ENCODE measurements at places on chromosomes 2 and 18. TPM values are rescaled to one million over a fixed set of nuclear protein-coding genes. Genes with fewer than 3 reads are reported as not detected.
A peak's percentile ranks its signal among the peaks of the same experiment; 100 is the strongest.

DNA sequence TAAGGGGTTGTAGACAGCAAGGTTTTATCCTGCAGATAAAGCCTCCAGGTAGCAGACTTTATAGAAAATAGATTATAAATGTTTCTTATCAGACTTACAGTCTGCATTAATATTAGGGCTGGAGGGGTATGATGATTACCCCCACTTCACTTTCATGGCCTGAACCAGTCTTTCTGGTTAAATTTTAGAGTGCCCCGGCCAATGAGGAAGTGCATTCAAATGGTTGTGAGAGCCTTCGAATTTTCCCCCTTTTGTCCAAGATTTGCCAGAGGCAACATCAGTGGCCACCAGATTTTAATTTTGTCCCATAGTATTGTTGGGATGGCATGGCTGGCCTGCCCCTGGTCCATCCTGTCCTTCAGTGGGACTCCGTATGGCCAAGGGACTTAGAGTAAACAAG lies 31.6 kb downstream of the COMMD1 start:
- no peak for DNase-seq
- H3K27me3 ChIP-seq = no peaks in the 10 kb centered on the region
- no peaks in the 10 kb centered on the region for H3K4me1 ChIP-seq
- no peaks in the 10 kb centered on the region for H3K36me3 ChIP-seq

GRCh38 chr2:96867756-96868554 lies 1.9 kb downstream of the SEMA4C start:
- H3K36me3 ChIP-seq = peaks cover 35% of the 10 kb centered on the region
- peaks cover 61% of the 10 kb centered on the region for H3K4me1 ChIP-seq
- H3K27me3 ChIP-seq = no peaks in the 10 kb centered on the region
- peak overlapping the region; percentile 75 for H3K27ac ChIP-seq

GRCh38 chr2:71889759-71890684 lies 257.6 kb downstream of the CYP26B1 start:
- no peaks in the 10 kb centered on the region for H3K4me1 ChIP-seq
- H3K27ac ChIP-seq = no peak overlapping the region
- H3K27me3 ChIP-seq = no peaks in the 10 kb centered on the region
- no peak for DNase-seq
- H3K4me3 ChIP-seq = no peak overlapping the region

- no peak for DNase-seq
- no peak overlapping the region for H3K27ac ChIP-seq
- no peaks in the 10 kb centered on the region for H3K27me3 ChIP-seq
- no peaks in the 10 kb centered on the region for H3K4me1 ChIP-seq
- no peak overlapping the region for H3K4me3 ChIP-seq
Observed at GRCh38 chr18:46953195-46953594, 35.8 kb downstream of the KATNAL2 start.

GRCh38 chr2:128716299-128716721 lies 397.6 kb upstream of the HS6ST1 start:
- no peak overlapping the region for H3K4me3 ChIP-seq
- no peak overlapping the region for H3K27ac ChIP-seq
- H3K27me3 ChIP-seq = no peaks in the 10 kb centered on the region
- DNase-seq = no peak
- peaks cover 6% of the 10 kb centered on the region for H3K4me1 ChIP-seq

GRCh38 chr2:101396316-101396717 lies 9.0 kb upstream of the CREG2 start:
- H3K27me3 ChIP-seq = no peaks in the 10 kb centered on the region
- no peaks in the 10 kb centered on the region for H3K36me3 ChIP-seq
- no peak overlapping the region for H3K27ac ChIP-seq
- H3K4me3 ChIP-seq = no peak overlapping the region
- no peak for DNase-seq
- H3K4me1 ChIP-seq = peaks cover 8% of the 10 kb centered on the region

DNA sequence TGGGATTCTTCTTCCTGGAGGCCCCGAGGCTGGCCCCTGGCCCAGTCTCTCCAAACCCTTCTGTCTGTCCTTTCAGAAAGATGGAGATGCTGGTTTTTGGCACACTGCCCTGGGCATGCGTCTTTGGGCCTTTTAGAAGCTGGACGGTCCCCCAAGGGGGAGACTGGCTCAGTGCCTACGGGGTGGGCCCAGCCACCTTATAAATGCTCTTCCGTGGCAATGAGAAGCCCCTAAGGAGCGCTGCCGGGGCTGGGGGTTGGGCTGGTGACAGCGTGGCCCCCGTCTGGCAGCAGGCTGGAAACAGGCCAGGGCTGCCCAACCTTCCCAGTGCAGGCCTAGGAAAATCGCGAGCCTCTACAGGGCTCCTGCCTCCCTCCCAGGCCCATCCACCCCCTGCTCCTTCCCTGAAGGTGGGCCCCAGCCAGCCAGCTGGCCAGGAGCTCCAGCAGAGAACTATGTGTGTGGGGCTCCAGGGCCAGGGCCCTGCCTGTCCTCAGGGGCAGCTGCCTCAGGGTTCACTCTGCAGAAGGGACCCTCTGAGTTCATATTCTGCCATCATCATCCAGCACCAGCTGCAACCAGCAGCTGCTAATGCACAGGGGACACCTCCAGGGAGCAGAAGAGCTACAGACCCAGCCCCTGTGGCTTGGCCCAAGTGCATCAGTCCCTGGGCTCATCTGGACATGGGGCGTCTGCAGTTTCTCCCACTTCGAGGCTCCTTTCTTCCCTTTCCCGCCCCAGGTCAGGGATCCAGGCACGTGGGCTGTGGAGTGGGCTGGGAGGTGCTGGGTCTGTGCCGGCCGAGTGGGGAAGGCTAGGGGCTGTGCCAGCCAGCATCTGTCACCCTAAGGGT lies 107.6 kb upstream of the OTOS start:
- no peak overlapping the region for H3K27ac ChIP-seq
- H3K4me1 ChIP-seq = peaks cover 4% of the 10 kb centered on the region
- H3K36me3 ChIP-seq = no peaks in the 10 kb centered on the region
- no peak for DNase-seq

DNA sequence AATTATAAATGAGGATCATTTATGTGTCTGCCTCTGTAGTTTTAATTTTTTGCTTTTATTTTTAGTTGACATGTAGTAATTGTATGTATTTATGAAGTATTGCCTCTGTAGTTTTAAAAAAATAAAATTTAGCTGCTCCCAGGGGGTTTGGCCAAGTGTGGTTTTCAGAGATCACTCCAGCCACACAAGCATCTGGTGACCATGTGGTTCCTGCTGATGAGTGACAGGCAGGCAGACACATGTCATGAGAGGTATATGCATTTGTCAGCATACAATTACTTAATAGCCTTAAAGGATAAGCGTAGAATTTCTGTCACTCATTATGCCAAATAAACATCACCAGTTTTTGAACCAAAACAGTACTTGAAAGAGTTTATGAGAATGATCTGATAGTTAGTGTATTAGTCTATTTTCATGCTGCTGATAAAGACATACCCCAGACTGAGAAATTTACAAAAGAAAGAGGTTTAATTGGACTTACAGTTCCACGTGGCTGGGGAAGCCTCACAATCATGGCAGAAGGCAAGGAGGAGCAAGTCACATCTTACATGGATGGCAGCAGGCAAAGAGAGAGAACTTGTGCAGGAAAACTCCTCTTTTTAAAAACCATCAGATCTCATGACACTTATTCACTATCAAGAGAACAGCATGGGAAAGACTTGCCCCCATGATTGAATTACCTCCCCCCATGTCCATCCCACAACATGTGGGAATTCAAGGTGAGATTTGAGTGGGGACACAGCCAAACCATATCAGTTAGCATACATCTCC lies 29.6 kb downstream of the MREG start:
- no peaks in the 10 kb centered on the region for H3K4me1 ChIP-seq
- no peaks in the 10 kb centered on the region for H3K27me3 ChIP-seq
- H3K27ac ChIP-seq = no peak overlapping the region
- H3K36me3 ChIP-seq = no peaks in the 10 kb centered on the region
- no peak overlapping the region for H3K4me3 ChIP-seq

- DNase-seq = no peak
- no peak overlapping the region for H3K4me3 ChIP-seq
- peaks cover 7% of the 10 kb centered on the region for H3K27me3 ChIP-seq
- H3K36me3 ChIP-seq = no peaks in the 10 kb centered on the region
- H3K4me1 ChIP-seq = peaks cover 7% of the 10 kb centered on the region
- H3K27ac ChIP-seq = no peak overlapping the region
Observed at GRCh38 chr2:1740716-1741589, 3.4 kb downstream of the PXDN start.

DNA sequence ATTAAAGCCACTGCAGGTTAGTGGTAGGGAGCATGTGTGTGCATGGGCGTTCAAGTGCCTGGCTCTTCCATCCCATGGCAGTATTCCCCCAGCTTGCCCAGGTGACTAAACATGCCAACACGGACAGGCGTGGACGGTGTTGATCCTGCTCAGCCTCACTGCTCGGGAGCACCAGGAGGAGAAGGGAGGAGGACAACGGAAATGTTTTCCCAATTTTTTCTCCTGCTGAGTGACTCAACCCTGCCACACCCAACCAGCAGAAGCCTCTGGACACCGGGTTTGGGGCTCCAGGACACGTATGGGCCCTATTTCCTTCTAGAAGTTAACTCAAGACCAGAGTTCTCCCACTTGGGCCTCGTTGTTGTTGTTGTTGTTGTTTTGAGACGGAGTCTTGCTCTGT lies 139.1 kb downstream of the CYP26B1 start:
- no peak overlapping the region for H3K4me3 ChIP-seq
- no peaks in the 10 kb centered on the region for H3K4me1 ChIP-seq
- no peaks in the 10 kb centered on the region for H3K36me3 ChIP-seq
- no peak for DNase-seq

DNA sequence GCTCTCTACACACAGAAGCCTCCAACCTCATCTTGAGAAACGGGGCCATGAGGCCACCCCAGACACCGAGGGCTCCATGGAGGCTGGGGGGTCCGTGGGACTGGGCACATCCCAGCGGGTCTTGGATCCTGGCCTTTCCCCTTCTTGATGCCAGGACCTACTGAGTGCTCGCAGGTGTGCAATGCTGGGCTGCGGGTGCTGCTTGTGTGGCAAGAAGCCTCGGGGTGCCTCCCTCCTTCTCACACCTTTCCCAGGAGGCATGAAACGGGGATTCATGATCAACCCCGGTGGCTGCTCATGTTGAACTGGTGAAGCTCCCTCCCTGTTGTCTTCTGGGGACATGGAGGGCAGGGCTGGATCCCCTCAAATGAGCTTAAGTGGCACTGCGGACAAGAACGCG lies 2.0 kb upstream of the BUB1 start:
- H3K27me3 ChIP-seq = no peaks in the 10 kb centered on the region
- no peak overlapping the region for H3K4me3 ChIP-seq
- peaks cover 19% of the 10 kb centered on the region for H3K4me1 ChIP-seq
- no peak overlapping the region for H3K27ac ChIP-seq
- no peak for DNase-seq
- H3K36me3 ChIP-seq = no peaks in the 10 kb centered on the region

DNA sequence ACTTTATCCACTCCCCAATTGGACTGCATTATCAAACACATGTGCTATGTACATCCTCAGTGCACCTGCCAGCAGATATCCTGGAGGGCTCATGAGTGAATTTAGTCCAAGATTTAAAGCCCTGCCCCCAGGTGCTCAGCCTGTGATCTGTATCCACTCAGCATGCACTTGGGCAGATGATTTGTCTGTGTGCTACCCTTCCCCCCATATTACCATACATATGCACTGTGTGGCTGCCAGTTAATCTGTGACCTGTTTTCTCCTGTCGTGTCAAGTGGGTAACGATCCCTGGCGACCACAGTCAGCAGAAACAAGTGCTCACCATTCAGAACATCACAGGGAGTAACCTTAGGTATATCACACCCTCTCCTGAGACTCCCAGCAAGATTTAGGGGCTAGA lies 10.2 kb downstream of the NAGK start:
- H3K4me1 ChIP-seq = peaks cover 13% of the 10 kb centered on the region
- H3K27ac ChIP-seq = no peak overlapping the region
- no peak overlapping the region for H3K4me3 ChIP-seq
- no peak for DNase-seq
- peaks cover 44% of the 10 kb centered on the region for H3K36me3 ChIP-seq

DNA sequence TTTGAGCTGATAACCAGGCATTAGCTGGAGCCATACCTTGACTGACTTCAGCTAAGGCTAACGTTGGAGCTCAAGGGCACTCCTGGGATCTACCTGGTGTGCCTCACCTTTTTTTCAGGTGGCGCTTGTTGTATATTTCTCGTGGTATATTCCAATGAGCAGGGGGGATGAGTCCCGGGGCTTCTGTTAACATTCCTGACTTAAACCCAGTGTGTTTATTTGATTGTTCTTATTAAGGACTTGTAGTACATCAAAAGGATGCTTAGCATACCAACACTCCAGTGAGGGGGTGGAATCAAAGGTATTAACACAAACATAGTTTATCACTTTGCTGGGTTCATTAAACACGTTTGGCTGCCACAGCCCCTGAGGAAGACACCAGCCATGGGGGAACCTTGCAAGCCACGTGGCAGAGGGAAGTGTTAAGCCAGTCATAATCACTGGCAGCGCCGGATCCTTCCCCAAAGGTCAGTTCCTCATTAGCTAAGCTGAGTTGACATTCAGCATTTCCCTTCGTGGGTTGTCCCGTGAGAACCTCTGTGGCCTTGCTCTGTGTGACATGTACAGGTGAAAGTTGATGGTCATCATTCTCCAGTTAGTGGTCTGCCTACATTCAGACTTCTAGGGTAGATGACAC lies 119.5 kb upstream of the MCFD2 start:
- H3K27me3 ChIP-seq = no peaks in the 10 kb centered on the region
- peak overlapping the region; percentile 33 for H3K27ac ChIP-seq
- peaks cover 25% of the 10 kb centered on the region for H3K4me1 ChIP-seq

DNA sequence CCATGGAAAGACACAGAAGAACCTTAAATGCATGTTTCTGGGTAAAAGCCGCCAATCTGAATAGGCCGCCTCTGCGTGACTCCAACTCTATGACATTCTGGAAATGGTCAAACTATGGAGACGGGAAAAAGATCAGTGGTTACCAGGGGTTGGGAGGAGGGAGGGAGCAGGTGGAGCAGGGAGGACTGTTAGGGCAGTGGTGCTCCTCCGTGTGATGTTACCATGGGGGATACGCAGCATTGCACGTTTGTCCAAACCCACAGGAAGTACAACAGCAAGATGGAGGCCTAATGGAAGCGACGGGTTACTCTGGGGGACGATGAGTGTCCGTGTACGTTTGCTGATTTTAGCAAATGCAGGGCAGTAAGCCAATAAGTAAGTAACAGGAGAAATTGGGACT lies 17.2 kb downstream of the TMEM18 start:
- no peak for DNase-seq
- no peak overlapping the region for H3K4me3 ChIP-seq
- no peaks in the 10 kb centered on the region for H3K27me3 ChIP-seq
- H3K36me3 ChIP-seq = no peaks in the 10 kb centered on the region
- peaks cover 57% of the 10 kb centered on the region for H3K4me1 ChIP-seq
- no peak overlapping the region for H3K27ac ChIP-seq

DSEL gene
- 0.12 TPM for total RNA-seq

REEP1 gene
- total RNA-seq = 0.10 TPM

SPATA3 gene
- not detected for total RNA-seq

SMPD4 gene
- 81.8 TPM for total RNA-seq

PRPF40A gene
- total RNA-seq = 130 TPM

RPS27A gene
- 939 TPM for total RNA-seq

DHRS9 gene
- total RNA-seq = 2.4 TPM

MPP4 gene
- 0.45 TPM for total RNA-seq
